Activated naive CD8-positive, alpha-beta T cell treated with anti-CD3 and anti-CD28 coated beads, Interleukin-2, amount 50 U/mL, for 16 hours (primary cell): ENCODE measurements at places on chromosomes 7 and 10.

GRCh38 chr10:132974249-132974796 lies 32.0 kb upstream of the CFAP46 start:
- DNase-seq: no peak

DNA sequence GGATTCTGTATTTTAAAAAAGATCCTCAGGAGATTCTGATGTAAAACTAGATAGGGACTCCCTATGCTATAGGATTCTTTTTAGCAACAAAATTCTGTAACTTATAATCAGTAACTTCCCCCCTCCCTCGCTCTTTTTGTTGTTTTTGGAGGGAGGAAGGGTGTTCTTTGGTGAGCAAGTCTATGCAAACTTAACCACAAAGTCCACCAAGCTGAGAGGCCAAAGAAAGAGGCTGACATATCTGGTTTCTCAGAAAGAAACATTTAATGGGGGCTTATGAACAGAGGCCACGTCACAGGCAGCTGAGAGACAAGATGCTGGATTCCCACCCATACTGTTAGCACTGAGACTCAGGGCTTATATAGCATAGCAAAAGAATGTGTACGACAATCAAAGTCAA lies 14.3 kb upstream of the ABCB5 start:
- DNase-seq: no peak

- DNase-seq: no peak
These were observed 37.1 kb downstream of the GPR26 start for GRCh38 chr10:123703195-123703790.

DNA sequence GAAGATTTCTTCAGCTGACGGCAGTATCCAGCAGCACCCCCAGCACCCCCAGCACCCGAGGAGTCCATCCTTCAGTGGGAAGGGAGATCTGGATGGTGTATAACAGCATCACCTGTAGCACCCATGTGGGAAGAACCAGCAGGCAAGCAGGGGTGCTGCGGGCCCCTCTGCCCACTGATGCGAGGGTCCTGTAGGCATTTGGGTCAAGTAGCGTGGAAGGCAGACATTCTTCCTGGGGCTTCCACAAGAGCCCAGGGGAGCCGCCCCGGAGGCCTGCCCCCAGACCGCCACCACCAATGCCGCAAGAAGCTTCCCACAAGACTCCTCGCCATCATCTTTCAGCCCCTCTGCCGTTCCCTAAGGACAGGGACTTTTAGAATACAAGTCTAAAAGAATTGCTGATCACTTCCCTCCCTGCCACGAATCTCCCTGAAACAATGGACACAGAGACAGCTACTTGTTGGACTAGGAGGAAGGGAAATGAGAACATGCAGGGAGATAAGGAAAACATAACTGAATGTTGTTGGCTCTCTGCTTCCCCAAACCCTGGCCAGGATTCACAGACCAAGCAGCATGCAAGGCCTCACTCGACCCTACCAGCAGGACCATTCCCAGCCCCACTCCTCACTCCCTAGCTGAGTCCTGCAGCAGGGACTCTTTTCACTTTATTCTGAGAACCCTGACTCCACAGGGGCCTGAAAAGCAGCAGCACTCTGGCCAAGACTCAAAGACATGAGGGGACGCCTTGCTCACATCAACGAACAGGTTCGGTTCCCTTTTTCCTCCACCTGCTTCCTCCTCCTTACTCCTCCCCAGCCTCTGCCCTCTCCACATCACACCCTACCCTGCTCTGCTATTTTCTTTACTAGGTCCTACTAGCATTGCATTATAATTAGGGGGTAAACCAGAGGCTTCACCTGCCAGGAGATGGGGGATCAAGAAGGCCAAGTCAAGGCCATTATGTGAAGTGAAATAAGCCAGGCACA lies 164.5 kb downstream of the HERPUD2 start:
- DNase-seq: no peak

- DNase-seq: no peak
These were observed 57.0 kb upstream of the CDCA7L start for GRCh38 chr7:22002726-22003125.

- DNase-seq: no peak
These were observed 531 bp downstream of the IKZF1 start for GRCh38 chr7:50304911-50305582.

DNA sequence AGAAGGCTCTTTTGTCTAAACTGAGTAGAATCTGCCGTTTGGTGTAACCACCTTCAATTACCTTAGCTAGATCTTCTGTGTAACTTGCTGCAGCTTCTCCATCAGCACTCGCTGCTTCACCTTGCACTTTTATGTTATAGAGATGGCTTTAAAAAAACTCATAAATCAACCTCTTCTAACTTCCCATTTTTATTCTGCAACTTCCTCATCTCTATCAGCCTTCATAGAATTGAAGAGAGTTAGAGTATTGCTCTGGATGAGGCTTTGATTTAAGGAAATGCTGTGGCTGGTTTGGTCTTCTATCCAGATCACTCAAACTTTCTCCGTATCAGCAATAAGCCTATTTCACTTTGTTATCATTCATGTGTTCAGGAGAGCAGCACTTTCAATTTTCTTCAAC lies 1131.9 kb upstream of the CELF2 start:
- no peak for DNase-seq

GRCh38 chr10:91974960-91975359 lies 51.4 kb downstream of the BTAF1 start:
- DNase-seq: no peak

DNA sequence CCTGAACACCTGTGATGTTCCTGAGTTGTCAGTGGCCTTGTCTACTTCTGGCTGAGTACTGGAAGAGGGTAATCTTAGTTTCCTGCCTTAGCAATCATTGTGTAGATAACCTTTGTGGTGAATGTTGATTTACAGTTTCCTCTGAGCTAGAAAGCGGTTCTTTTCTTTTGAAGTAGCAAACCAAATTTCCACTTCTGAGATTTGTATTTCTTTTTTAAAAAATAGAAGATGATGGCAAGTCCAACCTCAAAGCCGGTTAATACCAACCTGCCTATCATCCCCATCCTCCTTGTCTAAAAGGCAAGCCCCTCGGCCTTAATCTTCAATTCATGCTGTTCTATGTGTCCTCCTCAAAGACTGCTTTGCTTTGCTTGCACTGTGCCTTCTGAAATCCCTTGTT lies 12.5 kb upstream of the PALS2 start:
- no peak for DNase-seq
